ENCODE measurements at places on chromosomes 12 and 14.

DNA sequence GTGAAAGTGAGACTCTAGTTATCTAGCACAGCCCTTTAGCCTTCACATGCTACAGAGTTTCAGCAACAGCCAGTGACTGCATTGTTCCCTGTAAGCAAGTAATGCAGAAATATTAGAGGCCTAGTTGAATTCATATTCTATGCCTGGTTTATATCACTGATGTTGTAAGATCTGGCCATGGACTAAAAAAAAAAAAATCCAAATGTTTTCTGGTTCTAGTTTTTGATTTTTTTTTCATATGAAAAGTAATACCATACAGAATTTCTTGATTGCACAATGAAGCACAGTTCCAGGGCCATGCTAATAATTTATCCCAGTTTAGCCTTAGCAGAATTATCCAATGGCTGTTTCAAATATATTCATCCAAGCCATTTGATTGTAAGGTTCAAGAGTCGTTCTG is 341.5 kb upstream of the DDHD1 start:
- DNase-seq: no peak

DNA sequence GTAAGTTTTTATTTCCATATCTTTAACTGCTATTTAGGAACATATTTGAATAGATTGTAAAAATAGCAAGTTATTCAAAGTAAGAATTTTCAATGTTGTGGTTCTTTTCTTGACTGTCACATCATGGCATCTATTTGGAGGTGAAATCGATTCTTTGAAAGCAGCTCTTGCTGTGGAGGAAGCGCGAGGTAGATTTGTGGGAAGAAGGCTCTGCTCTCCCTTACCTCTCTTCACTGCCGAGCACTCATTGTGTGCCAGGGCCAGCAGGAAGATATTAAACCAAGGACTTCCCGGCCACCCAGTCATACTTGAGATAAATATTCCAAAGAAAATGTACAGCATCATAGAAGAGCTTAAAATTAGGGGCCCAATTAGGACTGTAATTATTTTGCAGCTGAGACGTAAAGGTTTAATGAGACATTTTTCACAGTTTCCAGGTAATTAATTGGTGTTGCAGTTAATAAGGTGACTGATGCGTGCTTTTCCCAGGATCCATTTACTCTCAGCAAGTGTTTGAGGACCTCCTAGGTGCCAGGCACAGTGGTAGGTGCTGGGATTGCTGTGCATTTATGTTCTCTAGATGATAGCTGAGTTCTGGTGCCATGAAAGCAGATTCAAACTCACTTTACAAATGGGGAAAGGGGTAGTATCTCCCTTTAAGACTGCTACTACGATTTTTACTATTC is 89.2 kb upstream of the DYNC1H1 start:
- no peak for DNase-seq

DNA sequence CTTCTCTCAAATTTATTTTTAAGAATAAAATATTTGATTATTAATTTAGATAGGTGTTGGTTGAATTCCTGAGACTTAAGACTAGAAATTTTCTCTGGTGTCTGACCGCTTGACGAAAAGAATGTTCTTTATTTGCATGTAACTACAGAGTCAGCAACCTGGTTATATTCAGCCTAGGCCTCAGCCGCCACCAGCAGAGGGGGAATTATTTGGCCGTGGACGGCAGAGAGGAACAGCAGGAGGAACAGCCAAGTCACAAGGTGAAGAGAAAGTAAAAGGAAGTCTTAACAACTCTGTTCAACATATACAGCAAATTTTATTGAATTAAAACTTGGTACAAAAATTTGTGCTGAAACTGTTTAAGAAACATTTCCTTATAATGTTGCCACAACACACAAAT is 5.2 kb downstream of the PIWIL1 start:
- DNase-seq: no peak

GRCh38 chr12:96462571-96463280 is 26.7 kb upstream of the CFAP54 start:
- DNase-seq: no peak

DNA sequence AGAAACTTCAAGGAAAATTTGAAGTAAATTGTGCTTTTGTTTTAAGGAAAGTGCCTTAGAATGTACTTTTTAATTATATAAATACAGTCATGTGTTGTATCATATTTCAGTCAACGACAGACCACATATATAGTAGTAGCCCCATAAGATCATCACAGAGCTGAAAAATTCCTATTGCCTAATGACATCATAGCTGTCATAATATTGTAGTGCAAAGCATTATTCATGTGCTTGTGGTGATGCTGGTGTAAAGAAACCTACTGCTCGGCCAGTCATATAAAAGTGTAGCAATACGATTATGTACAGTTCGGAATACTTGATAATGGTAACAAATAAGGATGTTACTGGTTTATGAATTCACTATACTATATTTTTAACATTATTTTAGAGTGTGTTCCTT is 198.9 kb upstream of the SLC16A7 start:
- DNase-seq: no peak

DNA sequence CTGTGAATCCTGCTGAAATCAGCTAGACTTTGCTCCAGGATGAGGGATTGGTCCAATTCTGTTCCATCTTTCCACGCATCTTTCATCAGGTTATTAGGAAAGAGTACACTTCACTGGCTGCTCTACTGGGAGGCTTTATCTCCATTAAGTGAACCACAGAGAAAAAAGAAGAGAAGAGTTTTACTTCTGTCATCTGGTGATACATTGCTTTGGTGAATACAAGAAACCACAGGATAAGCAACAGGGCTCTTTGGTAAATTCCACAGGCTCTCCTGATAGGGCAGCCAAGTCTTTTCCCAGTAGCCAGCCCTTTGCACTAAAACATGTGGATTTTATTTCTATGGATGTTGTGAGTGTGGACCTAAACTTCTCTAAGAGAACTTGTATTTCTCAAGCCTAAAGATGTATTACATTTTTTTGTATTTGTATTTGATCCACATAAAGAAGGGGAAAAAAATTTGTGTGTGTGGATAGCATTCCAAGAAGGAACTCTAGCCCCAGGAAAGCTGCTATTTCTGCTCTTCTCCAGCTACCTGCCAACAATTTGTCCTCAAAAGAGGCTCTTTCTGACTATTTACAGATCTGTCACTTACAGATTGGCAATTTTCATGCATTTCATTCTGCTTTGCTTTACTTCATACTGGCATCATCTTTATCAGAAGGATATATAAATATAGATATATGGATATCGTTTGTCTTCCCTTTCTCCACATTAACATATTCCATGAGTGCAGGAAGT is 1117.6 kb upstream of the TMEM132C start:
- no peak for DNase-seq

All from COR-L47 (cell line).